ENCODE measurements at places on chromosomes 2 and 18.

GRCh38 chr2:105449076-105449475, 50.2 kb upstream of the FHL2 start:
- no peak for DNase-seq

GRCh38 chr2:240401308-240401707, 34.2 kb upstream of the GPC1 start:
- DNase-seq, result no peak

DNA sequence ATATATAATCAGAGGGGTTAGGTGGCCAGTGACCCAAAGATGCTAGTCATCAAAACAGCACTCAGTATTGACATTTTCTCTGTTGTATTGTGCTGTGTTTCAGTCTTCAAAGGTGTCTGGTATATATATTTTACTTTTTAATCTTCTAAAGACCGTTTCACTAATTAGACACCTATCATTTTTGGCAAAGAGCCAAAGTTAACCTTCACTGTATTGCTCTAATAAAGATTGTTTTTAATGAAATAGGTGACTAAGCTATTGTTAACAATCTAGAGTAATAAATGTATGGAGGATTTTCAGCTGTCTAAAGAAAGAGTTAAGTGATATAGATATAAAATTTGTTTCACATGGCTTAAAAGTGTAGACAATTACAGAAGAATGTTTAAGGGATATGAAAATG, 264.0 kb downstream of the CNTNAP5 start:
- DNase-seq, result no peak

- no peak for DNase-seq
Measured at GRCh38 chr18:54330768-54331548, 26.7 kb downstream of the STARD6 start.

GRCh38 chr2:112916145-112916571, 5.2 kb downstream of the IL37 start:
- no peak for DNase-seq

DNA sequence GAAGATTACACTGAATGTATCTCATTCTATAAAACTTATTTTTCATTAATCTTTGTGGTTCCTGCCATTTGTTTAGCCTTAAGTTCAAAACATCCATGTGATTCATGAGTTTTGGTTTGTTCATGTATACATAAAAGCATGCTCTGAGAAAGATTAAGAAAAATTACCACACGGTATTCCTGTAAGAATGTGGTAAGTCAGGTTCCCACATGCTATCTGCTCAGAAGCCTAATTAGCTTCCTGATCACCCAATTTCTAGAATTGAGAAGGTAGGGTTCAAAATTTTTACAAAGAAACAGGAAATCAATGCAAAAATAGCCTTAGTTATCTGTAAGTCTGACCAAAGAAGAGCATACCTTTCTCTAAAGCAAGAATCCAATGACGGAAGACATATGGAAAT, 241.6 kb upstream of the VRK2 start:
- DNase-seq, result no peak

- no peak for DNase-seq
Measured at GRCh38 chr2:127398239-127398590, 10.4 kb upstream of the MAP3K2 start.

GRCh38 chr2:100238471-100238870, 83.8 kb downstream of the LONRF2 start:
- DNase-seq, result no peak

DNA sequence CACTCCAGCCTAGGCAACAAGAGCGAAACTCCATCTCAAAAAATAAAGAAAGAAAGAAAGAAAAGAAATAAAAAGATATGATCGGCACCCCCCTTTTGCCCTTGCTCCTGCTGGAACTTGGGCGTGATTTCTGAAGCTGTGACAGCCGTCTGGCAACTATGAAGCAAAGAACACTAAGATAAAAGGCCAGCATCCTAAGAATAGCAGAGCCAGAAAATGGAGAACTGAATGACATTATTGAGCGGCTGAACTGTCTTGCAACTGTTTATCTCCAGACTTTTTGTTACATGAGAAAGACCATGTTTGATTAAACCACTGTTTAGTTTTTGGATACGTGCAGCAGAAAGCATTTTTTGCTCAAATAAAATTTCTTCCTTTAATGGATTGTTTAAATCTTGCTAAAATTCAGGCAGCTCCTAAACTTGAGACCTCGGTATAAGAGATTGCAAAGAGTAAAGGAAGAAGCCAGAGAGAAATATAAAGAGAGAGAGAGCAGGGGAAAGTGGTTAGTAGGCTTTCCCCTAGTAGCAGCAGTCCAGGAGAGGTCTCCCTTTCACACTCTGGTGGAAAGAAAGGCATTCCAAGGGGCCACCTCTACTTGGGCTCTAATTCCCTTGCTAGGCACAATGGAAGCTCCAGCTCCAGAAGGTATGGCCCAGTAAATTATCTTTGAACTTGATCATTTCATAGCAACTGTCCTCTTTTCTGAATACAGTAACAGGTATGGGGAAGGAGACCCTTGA, 8.2 kb upstream of the MBD2 start:
- no peak for DNase-seq

- no peak for DNase-seq
Measured at GRCh38 chr2:46161315-46161714, 135.9 kb upstream of the EPAS1 start.

DNA sequence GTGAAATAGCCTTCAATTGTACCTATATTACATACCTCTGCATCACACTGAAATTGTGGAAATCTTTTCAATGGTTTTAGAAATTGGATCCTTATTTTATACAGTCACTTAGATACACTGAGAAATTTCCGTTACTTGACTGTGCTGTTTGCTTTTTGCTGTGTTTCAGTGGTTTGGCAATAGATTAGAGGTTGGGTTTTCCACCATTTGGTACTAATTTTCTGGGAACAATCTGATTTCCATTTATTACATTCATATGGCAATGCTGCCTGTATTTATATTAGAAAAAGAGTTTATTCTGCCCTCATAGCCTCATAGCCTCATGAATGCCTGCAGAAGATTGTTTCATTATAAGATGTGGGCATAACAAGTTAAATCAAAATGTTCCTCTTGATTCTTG, 285.0 kb downstream of the GULP1 start:
- no peak for DNase-seq

DNA sequence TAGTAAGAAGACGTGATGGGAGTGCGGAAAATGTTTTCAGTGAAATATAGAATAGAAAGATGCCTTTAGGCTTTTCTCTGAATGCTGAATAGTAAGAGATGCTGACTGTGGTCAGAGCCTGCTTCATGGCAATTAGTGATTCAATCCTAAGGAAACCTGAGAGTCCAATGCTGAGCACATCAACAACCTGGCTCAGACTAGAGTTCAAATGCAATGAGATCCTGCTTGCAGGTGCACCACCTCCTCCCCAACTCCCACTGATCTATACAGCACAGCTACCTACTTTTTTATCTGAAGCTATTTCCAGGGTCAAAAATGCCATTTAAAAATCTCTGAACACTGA, 65.4 kb downstream of the AAK1 start:
- no peak for DNase-seq

DNA sequence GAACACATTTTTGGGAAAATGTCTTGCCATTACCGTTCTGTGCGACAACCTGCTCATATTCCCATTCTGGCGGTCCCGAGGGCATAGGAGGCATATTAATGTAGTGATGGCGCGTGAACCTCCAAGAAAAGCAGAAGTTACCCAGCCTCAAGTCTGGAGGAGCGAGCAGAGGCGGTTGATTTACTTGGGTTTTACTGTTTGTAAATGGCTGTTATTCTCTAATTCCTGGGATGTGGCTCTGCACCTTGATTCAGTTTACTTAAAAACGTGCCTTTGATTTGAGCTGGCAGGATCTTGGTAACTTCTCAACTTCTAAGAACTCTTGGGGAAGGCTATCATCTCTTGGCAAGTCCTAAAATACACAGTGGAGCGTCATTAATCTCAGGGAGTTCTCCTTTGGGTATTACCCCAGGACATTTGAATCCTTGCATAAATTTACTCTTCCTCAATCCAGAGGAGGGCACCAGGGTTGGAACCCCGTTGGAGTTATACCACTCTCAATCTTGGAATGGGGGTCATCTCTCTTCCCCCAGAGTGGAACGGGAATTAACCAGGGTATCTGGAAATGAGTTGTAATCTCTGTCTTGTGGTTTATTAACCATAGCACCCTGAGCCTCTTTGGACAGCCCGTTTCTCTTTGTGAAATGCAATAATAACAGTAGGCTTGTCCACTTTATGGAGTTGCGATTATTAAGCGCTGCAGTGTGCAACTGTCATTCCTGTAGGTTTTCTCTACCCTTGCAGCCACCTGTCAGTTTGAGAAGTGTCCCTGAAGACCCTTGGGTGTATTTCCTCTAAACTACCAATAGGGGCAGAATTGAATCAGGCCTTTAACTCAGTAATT, 2.1 kb downstream of the HK2 start:
- peak; percentile 53 for DNase-seq

DNA sequence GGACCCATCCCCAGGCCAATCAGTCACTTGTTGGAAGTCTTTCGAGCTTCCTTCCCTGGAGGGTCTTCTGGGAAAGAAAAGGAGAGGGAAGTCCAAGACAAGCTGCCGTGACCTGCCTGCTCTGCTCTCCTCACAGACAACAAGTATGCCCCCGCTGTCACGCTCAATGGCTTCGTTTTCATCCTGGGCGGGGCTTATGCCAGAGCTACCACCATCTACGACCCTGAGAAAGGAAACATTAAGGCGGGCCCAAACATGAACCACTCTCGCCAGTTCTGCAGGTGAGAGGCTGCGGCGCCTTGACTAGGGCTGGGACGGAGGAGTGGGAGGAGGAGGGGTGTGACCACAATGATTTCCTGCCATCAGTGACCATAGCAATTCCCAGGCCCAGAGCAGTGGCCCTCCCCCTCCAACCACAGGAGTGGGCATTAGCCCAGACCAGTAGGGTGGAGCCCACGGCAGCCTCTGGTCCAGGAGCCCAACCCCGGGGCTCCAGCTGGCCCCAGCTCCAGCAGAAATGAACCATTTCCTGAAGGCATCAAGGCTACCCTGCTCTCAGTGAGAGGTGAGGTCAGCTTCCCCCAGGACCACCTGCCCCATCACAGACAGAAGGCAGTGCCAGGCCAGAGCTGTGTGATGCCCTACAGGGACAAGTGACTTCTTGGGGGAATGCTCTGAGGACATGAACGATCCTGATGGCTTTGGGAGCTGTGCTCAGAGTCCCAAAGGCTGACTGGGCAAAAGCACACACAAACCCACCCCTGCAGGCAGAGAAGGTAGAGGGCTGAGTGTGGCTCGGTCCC, 223.1 kb downstream of the ATAD2B start:
- peak; percentile 10 for DNase-seq

- no peak for DNase-seq
Measured at GRCh38 chr18:71168557-71169145, 879.8 kb downstream of the SOCS6 start.

DNA sequence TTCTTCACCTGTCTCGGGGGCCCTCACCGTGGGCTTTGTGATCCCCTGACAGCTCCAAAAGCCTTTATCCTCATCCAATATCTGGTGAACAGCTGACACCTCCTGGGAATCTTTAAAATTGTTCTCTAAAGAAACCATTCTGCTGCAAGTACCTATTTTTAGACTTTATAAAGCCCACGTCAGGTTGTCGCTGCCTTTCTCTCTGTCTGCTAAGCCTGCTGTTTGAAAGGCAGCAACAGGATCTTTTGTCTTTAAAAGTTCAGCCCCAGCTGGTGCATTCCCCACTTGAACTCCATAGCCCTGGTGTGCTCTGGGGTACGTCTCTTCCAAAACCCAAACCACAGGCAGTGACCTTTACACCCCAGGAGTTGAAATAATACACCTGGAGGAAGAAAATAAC, 145.0 kb downstream of the NEDD4L start:
- no peak for DNase-seq

DNA sequence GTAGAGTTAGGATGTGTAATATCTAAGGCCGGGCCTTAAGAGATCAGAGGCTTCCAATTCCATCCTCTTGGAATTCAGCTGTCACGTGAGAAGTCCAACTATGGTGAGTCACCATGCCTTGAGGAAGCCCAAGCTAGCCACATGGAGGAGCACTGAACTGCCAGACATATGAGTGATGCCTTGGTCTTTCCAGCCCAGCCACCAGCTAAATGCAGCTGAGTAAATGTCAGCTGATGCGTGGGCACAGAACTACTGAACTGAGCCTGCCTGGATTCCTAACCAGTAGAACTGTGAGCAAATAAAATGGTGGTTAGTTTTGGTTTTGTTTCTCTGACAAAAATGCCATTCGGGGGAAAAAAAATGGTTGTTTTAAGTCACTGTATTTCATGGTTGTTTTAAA, 153.7 kb upstream of the SERTAD2 start:
- DNase-seq, result no peak

GRCh38 chr2:152046940-152047339, 51.9 kb downstream of the CACNB4 start:
- DNase-seq, result no peak

DNA sequence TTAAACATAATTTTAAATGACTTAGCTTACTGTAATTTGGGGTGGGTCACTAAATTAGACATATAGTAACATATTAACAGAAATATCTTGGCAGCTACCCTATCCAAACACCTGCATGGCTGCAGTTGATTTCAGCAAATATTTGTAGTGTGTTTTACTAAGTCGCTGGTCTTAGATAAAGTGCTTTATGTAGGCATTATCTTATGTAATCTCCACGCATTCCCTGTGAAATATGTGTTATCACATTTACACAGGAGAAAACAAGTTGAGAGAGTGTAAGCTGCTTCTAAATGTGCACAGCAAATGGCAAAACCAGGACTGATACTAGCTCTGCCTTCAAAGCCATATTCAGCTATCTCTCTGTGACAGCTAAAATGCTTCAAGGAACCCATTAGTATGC, 72.0 kb downstream of the NYAP2 start:
- DNase-seq, result no peak

DNA sequence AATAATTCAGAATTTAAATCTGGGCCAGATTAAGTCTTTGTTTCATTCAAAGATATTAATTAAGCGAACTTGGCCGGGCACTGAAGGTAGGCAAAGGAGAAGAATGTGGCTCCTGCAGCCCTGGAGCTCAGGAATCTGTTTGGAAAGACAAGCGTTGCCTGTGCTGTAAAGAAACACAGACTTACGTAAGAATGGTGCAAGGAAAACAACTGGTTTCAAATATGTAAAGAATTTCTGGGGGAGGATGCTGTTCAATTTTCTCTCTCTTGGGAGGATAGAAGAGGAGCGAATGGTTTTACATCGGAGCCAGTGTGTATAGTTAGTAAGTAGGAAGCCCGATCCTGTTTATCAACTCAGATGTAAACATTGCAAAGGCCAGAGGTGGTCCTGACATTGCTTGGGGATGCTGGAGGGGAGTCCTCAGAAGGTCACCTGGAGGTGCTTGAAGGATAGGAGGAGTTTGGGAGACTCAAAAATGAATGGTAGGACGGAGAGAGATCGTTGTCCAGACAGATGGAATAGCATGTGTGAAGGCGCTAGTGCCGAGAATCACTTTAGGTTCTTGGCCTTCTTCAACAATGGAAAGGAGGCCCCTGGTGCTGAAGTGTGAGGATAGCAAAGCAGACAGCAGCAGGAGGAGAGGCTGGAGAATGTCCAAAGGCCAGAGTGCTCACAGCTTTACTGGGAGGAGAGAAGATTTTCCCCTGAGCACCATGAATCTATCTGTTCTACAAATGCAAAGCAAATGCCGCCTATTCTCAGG, 456.1 kb downstream of the LPIN1 start:
- no peak for DNase-seq

- DNase-seq, result no peak
Measured at GRCh38 chr2:223227338-223227737, 175.3 kb downstream of the KCNE4 start.

GRCh38 chr2:216855079-216855478, 4.8 kb downstream of the TNP1 start:
- DNase-seq, result no peak

- no peak for DNase-seq
Measured at GRCh38 chr18:22831441-22831904, 101.7 kb upstream of the RBBP8 start.

- no peak for DNase-seq
Measured at GRCh38 chr2:196241175-196241574, 69.8 kb upstream of the STK17B start.

All from GM12892 (cell line).